ENCODE measurements at places on chromosomes 11 and 22.

GRCh38 chr11:8298801-8299786, 35.4 kb upstream of the LMO1 start:
- DNase-seq: no peak

DNA sequence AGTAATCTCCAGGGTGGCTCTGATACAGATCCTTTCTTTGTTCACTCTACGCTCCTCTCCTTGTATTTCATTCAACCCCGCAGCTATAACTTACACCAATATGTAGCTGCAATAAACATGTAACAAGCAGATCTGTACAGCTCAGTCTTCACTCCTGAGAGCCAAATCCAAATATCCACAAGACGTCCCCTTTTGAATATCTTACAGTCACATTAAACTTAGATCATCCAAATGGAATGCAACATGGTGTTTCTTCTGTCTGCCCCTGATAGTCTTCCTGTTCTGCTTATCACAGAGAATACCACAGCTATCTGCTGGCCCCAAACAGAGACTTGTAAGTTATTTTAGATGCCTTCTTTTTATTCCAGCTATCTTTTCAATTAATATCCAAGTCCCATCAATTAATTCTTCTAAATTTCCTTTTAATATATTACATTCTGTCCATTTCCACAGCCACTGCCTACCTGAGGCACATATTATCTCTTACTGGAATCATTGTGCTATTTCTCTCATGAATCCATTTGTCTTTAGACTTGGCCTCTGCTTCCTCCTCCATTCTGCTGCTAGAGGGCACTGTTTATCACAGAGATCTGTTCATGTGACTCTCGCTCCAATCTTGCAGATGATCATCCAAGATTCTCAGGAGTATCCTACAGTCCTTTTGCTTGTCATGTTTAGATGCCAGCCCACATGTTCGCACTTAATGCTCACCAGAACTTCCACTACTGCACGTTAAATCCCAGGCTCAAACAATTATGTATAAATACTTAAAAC, 908.6 kb downstream of the NTM start:
- DNase-seq: no peak

GRCh38 chr11:40819230-40819629, 640.2 kb downstream of the LRRC4C start:
- DNase-seq: no peak

- DNase-seq: no peak
These were observed 304.2 kb downstream of the BRD1 start for GRCh38 chr22:49523374-49524008.

- DNase-seq: no peak
These were observed 36.2 kb downstream of the PPM1F start for GRCh38 chr22:21916309-21916918.

- no peak for DNase-seq
These were observed 14.8 kb downstream of the APLNR start for GRCh38 chr11:57222239-57222638.

DNA sequence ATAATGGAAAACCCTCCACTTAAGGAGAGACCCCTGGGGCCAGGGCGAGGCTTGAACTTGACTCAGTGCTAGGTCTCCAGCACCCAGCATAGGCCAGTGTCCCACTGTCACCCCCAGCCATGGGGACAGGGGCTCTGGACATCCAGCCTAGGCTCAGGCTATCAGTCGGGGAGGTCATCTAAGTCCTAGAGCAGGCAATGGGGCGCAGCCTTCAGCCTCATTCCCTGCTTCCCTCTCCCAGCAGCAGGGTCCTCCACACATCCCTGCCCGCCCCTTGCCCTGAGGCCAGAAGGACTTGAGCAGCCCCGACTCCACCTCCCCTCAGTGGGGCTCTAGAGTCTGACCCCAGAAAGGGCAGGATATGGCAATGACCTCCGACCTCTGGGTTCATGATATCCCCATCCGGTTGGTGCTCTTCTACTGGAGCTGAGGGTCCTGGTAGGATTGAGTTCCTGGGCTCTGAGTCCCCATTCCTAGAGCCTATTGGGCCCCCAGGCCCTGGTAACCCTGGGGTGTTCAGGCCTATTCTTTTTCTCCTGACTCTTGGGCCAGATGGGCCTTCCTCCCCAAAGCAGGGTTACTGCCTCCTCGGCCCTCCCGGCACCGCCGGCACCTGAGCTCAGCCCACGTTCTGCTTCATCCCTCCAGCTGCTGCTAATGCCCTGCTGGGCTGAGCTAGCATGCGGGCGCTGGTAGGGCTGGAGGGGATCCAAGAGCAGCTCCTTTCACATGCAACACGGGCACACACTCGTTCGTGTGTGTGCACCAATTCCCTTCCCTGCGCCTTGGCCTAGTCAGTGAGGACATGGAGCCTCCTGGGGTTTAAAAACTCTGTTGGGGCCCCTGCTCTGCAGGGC, 4.4 kb downstream of the CST6 start:
- DNase-seq: no peak

- DNase-seq: no peak
These were observed 52.4 kb downstream of the MIAT start for GRCh38 chr22:26709617-26710390.

DNA sequence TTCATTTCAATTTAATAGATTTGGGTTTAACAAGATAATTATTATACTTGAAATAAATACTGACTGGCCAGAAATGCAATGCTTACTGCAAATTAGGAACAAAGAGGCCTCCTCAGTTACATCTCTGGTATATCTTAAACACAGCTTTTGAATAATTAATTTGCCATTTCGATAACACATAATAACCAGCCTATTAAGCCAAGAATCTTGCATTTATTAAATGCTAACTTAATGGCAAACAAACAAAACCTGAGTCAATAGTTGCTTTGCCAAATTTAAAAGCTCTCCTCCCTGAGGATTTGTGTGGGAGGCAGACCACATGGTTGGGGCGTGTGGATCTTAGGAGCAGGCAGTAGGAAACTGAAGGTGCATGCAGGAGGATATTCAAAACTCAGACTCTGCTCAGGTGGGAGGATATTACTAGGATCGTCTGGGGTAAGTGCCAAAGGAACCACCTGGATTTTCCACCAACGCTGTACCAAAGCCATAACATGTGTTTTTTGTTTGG, 17.9 kb upstream of the FJX1 start:
- DNase-seq: no peak

DNA sequence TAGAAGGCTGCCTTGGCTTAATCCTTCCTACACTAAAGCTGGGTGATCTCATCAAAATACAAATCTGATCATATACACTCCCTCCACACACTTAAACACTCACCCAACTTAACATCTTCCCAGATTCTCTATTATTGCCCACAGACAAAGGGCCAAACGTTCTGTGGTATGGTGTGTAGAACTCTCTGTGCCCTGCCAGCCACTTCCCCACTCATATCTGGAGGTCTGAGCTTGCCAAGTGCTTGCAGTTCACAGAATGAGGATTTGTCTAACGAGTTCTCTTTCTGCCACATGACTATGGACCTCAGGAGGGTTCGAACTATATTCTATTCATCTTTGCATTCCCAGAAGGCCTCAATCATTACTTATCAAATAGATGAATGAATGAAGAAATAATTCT, 77.6 kb downstream of the MPPED2 start:
- no peak for DNase-seq

- no peak for DNase-seq
These were observed 32.2 kb upstream of the APOA1 start for GRCh38 chr11:116869610-116870009.

- no peak for DNase-seq
These were observed 62.8 kb downstream of the BCR start for GRCh38 chr22:23243006-23243573.

DNA sequence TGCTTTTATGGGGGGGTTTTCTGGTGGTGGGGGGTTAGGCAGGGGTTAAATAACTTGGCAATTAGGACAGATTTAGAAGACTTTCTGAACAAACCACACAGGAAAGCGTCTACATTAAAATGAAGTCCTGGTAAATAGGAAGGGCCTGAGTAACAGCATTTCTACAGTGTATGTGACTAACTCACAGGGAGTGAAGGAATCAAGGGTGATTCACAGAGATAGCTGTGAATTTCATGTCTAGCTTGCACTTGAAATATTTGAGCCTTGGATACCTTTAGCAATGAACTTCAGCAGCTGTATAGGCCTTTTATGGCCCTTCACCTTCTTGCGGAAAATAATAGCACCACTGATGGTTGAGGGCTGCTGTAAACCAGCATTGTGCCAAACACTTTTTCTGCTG, 26.1 kb upstream of the LDHA start:
- no peak for DNase-seq

GRCh38 chr11:20026629-20027555, 133.4 kb downstream of the DBX1 start:
- DNase-seq: no peak

DNA sequence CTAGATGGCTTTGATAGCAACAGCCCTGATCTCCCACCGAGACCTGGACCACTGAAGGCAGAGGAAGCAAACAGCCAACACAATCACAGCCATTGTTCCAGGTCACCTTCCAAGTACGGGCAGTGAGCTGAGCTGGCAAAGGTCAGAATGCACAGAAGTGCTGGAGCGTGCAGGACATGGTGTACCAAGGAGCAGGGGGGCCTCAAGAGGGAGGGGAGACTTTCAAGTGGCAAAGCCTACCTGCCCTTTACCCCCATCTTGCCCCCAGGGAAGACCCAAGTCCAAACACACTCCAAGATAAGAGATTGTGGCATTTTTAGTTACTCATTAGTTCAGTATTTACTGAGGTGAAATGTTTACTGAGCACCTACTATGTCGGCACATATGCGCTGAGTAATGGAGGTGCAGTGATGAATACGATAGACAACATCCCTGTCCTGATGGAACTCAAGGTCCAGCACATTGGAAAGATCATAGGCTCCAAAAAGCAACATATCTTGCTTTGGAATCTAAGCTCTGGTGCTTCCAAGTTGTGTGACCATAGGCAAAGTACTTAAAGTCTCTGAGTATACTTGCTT, 26.0 kb upstream of the TTC12 start:
- no peak for DNase-seq

GRCh38 chr11:33296695-33297094, 39.5 kb downstream of the HIPK3 start:
- no peak for DNase-seq

- DNase-seq: no peak
These were observed 5.3 kb downstream of the CD44 start for GRCh38 chr11:35144136-35144741.

GRCh38 chr22:20949698-20950183, 17.3 kb upstream of the AIFM3 start:
- DNase-seq: no peak

DNA sequence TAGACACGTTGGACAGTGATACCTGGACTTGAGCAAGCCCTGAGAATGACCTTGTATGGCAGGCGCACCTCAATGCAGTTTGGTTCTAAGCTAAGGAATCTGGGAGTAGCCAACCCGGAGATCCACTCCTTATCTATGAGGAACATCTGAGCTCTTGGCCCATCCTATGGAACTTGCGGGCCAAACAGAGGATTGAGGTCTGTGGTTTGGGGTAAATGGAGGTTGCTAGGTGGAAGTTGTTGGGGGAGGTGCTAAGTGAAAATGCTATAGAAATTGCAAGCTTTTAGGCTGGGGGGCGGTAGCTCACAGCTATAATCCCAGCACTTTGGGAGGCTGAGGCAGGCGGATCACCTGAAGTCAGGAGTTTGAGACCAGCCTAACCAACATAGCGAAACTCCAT, 8.9 kb downstream of the GDPD5 start:
- DNase-seq: no peak

- DNase-seq: no peak
These were observed 157.4 kb upstream of the CHORDC1 start for GRCh38 chr11:90380206-90380605.

- no peak for DNase-seq
These were observed 97.2 kb downstream of the GRIK4 start for GRCh38 chr11:120608760-120609211.

DNA sequence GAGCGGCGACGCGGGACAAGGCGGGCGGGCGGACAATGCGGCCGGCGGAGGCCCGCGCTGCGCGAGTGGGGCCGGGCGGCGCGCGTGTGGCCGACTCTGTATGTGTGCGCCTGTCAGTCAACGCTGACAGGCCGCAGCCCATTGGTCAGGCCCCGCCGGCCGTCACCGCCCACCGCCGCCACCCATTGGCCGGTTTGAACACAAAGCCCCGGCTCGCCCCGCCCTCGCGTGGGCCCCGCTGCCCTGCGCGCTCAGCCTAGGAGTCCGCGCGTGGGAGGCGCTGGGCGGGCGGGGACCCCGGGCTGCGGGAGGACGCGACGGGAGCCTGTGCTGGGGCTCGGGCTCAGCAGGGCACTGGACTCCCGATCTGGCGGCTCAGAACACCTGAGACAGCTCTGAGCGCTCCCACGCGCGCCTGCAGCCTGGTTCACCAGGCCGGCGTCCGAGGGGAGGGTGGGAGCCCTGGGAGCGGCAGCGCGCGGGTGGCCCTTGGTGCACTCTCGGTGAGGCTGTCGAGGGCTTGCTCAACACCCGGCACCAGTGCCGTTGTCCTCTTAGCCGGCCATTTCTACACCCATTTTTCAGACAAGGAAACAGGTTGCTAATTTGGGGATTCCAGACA, at the start of gene SUN2:
Gene SUN2 (minus strand): TSS at position 88 of the 622 bp plus-strand sequence. CDS start 3,370 bp downstream, outside the sequence.
- no peak for DNase-seq

DNA sequence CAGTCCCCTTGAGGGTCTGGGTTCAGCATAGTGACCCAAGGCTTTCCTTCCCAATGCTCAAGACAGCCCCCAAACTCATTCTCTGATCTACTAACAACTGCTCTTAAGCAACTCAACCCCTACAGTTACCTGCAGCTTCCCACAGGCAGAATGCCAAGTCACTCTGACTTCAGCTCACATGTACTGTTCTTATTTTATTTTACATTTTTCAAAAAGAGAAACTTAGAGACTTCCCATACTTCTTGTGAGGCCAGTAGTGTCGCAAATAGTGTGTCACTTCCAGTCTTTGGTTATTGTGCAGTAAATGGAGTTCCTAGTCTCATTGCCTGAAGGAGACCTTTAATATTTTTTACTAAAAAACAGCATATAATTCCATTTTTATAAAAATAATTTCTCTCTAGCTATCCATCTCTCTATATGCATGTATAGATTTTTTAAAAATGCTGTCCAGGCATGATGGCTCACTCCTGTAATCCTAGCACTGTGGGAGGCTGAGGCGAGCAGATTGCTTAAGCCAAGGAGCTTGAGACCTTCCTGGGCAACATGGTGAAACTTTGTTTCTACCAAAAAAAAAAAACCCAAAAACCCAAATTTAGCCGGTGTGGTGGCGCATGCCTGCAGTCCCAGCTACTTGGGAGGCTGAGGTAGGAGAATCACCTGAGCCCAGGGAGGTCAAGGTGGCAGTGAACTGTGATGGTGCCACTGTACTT, 41.8 kb downstream of the ENTHD1 start:
- no peak for DNase-seq

All from cerebellar nuclear complex (tissue), 1 donor.